Smooth muscle cell of trachea (primary cell): ENCODE measurements at places on chromosomes 2 and 18. TPM values are rescaled to one million over a fixed set of nuclear protein-coding genes. Genes with fewer than 3 reads are reported as not detected.

Gene ERBB4
- total RNA-seq, result 0.15 and 0.17 TPM in 2 replicates

Gene NEURL3
- 0.17 TPM in 1 of 2 replicates, not detected in the other for total RNA-seq

Gene SKOR2
- total RNA-seq, result not detected in 2 replicates

Gene KLHL14
- total RNA-seq, result not detected in 2 replicates

Gene CD8B2
- not detected in 2 replicates for total RNA-seq

Gene COLEC11
- 0.44 TPM in 1 of 2 replicates, not detected in the other for total RNA-seq

Gene DAPL1
- total RNA-seq, result not detected in 2 replicates

Gene NTSR2
- not detected in 2 replicates for total RNA-seq

Gene SERPINB4
- total RNA-seq, result not detected in 2 replicates

Gene ZNF804A
- 1.9 and 2.3 TPM in 2 replicates for total RNA-seq

Gene DSC3
- total RNA-seq, result 0.15 and 0.33 TPM in 2 replicates

Gene IL36A
- total RNA-seq, result not detected in 2 replicates

Gene SCYGR6
- not detected in 2 replicates for total RNA-seq

Gene NRP2
- 12.2 and 18.5 TPM in 2 replicates for total RNA-seq

Gene ZNF385B
- total RNA-seq, result not detected in 2 replicates

Gene LIMS2
- 0.44 and 2.3 TPM in 2 replicates for total RNA-seq

Gene SEMA4C
- total RNA-seq, result 25.0 and 27.5 TPM in 2 replicates

Gene MTERF4
- total RNA-seq, result 32.1 and 43.5 TPM in 2 replicates

Gene ANO7
- total RNA-seq, result 0.15 and 0.83 TPM in 2 replicates

Gene ADAM23
- 10.6 and 13.2 TPM in 2 replicates for total RNA-seq

Gene CERKL
- 0.15 and 0.17 TPM in 2 replicates for total RNA-seq

Gene RPRM
- total RNA-seq, result 0.15 TPM in 1 of 2 replicates, not detected in the other

Gene KLHL29
- 4.2 and 13.9 TPM in 2 replicates for total RNA-seq

Gene DHRS9
- not detected in 2 replicates for total RNA-seq

Gene TMEM178A
- 1.0 and 1.3 TPM in 2 replicates for total RNA-seq

Gene SCN2A
- 2.0 and 7.8 TPM in 2 replicates for total RNA-seq
